Midbrain (tissue), 1 donor: ENCODE measurements at places on chromosomes 16 and 17.
A peak's percentile ranks its signal among the peaks of the same experiment; 100 is the strongest.

- no peak for DNase-seq
Observed at GRCh38 chr17:1485423-1486376, 6.8 kb downstream of the MYO1C start.

DNA sequence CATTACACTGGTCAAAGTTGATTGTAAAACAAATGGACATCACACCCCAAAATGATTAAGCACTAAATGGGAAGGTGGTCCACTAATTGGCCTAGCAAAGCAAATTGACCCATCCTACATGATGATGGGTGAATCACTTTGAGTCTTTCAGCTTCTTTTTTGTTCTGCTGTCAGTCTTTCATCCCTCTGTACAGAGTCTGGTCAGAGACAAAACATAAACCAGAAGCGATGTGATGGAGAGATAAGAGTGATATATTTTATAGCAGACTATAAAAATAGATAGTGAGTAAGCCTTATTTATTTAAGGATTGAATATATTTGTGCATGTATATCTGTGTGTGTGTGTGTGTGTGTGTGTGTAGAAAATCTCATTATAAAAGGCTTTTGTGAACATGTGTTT is 618.4 kb upstream of the SOX9 start:
- no peak for DNase-seq

DNA sequence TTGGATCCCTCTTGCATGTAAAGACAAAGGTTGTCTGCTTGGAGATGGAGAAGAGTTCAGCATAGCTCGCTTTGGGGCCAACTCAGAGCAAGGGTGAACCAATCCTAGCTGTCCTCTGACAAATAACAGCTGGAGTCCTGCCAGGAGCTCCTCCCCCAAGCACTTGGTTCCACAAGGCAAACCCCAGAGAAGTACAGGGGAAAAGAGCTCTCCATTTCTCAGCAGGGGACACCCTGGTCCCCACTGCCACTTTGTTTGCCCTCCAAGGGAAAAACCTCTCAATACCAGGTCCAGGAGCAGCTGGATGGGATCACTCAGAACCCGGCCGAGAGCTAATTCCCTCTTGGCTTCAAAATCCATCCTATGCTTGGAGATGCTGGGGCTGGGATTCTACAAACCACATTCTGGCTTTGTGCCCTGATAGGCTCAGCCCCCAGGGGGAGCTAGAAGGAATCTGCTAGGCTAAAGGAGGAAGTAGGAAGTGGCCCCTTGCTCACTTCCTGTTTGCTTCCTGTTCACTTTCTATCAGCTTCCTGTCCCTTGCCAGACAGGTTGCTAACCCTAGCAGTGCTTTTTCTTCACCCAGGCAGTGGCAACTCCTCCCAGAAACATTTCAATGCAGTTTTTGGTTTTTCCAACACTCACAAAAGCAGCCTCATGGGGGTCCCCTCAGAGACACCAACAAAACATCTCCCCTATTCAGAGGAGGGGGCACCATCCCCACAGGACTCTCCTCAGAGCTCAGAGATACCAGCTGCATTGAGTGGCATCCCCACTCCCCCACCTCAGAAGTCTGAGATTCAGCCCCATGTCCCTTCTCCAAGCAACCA is 30.7 kb downstream of the CDRT4 start:
- DNase-seq = peak; percentile 75

- DNase-seq = no peak
Observed at GRCh38 chr17:12729086-12729485, 60.2 kb upstream of the ARHGAP44 start.

GRCh38 chr17:55612691-55613141 is 101.5 kb upstream of the SMIM36 start:
- no peak for DNase-seq

DNA sequence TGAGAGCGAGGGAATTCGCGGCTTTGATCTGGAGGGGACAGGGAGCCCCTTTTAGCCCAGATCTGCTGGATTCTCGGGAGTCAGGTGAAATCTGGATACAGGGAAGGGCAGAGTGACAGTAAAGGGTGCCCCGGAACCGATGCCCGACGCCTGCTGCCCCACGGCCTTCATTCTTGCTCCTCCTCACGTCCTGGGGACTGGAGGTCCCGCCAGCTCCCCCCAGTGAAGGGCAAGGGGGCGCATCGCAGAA is 596 bp downstream of the OR1F1 start:
- DNase-seq = no peak

DNA sequence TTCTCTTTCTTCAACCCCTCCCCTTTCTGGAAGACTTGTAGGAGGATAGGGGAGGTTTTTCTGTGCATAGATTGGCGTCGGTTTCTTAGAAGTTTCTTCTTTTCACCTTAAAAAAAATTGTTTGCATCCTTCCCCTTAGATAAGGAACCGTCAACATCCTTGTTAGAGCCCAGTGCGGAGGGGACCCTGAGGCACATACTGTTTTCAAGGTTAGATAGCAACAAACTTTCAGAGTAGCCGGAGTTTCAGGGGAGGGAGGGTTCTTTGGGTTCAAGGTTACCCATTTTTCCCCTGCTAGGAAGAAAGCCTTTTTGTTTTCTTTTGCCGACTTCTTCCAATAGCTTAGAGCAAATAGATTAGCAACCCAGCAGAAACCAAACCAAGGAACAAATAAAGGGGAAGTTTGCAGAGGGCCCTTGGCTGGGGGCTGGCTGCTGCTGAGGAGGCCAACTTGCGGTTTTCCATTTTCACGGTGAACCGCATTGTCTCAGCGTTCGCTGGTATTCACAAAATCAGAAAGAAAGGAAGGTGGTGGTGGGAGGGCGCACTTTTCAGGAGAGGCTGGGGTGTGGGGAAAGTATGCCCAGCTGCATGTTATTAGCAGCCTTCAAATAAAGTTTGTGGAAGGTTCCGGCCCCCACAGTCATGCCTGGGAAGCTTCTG is 28.8 kb downstream of the MSI2 start:
- DNase-seq = peak; percentile 54
